NCI-H526 treated with DMSO at 0.1 percent for 48 hours (cell line): ENCODE measurements at places on chromosomes 7 and 10.

GRCh38 chr10:59000162-59000825, 176.1 kb upstream of the PHYHIPL start:
- no peak for DNase-seq

GRCh38 chr10:50603151-50603850, 20.5 kb downstream of the SGMS1 start:
- no peak for DNase-seq

GRCh38 chr7:148177972-148178371, 412.6 kb upstream of the C7orf33 start:
- DNase-seq = no peak

DNA sequence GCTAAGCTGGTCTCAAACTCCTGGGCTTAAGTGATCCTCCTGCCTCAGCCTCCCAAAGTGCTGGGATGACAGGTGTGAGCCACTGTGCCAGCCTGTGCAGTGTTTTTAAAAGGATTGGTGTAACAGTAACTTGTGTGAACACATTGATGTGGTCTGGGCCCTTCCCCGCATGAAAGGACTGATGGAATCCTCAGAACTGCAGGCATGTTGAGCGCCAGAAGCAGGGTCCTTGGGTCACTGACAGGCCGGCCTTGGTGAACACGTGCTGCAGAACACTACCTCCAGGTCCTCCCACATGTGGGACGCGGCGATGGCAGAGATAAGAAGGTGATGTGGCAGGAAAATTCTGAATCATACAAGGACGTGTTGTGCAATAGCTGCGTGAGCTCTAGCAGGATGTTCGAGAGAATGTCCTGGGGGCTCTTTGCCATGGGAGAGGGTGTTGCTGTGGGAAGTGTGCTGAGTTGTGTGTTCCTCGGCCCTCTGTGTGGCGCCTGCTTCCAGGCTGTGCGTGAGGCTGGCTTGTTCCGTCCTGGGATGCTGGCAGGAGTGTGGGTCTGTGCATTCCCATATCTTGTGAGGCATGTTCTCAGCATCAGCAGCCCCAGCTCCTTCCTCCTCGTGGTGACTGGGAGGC, 68.2 kb downstream of the DNAJB6 start:
- DNase-seq = no peak

GRCh38 chr10:87804939-87805569, 13.0 kb downstream of the ATAD1 start:
- no peak for DNase-seq

DNA sequence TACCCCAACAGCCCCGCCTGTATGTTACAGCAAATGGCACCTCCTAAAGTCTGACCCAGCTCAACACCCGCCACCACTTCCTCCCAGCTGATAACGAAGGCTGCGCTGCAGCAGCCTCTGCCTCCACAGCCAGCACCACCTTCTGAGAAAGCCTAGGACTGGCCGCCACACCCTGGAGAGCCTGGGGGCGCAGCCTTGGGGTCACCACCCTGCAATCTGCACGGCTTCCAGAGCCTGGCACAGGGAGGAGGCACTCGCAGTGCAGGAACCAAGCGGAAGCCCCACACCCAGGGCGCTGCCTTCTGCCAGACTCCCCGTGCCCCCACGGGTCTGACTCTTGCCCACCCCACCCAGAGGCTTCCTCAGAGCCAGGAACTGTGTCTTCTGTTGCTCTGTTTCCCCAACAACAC, 112.5 kb downstream of the MAD1L1 start:
- no peak for DNase-seq

DNA sequence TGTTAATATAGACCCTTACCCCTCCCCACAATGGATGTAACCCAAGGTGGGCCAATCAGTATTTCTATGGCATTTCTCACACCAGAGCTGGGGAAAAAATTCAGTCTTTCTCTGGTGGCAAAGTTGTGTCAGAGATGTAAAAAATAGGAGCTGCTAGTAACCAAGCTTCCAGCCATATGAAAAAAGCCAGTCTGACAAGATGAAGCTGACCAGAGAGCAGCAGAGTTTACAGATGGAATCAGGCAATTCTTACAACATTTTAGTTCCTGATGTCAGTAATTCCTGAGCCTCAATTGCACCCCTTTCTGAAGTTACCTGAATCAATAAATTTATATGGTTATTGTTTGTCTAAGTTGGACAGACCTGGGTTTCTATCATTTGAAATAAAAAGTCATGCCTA, 286.3 kb downstream of the HPSE2 start:
- DNase-seq = no peak

- peak; percentile 76 for DNase-seq
These were observed 664.8 kb upstream of the SEMA3D start for GRCh38 chr7:85851571-85852193.

DNA sequence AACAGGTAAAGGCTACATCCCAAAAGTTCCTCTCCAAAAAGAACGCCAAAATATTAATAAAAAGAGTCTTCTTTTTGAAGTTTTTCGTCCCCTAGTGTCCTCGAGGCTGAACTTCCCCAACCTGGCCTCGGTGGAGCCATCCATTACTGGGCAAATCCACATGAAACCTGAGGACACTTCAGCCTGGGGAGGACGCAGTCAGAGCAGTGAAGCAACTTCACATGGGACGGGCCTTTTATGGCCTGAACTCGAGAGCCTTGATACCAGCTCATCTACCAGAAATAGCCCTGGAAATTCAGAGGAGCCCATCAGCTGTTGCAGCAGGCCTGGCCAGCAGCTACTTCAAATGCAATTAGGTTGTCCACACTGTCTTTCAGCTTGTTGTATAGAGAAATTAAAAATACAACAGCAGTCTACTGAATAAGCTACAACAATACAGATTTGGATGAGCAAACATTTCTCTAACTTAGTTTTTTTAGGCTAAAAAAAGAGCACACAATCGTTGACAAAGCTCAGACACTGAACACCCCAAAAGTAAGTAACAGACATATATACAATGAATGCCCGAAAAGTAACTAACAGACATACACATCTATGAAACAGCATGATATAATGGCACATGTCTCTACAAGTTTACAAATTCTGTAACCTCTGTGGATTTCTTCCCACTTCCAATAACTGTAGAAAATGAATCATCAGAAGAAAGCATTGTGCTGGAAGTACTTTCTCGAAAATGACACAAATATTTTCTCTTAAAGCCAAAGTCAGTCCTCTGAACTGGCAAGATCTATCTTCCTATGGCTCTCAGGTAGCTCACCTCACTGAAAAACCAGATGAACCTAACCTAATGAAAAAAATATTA, at the start of gene SVIL:
Gene SVIL (minus strand): TSS at position 208 of the 862 bp plus-strand sequence. CDS start 79,913 bp downstream, outside the sequence.
- DNase-seq = no peak

- DNase-seq = no peak
These were observed 23.0 kb downstream of the PHYH start for GRCh38 chr10:13276749-13277365.

DNA sequence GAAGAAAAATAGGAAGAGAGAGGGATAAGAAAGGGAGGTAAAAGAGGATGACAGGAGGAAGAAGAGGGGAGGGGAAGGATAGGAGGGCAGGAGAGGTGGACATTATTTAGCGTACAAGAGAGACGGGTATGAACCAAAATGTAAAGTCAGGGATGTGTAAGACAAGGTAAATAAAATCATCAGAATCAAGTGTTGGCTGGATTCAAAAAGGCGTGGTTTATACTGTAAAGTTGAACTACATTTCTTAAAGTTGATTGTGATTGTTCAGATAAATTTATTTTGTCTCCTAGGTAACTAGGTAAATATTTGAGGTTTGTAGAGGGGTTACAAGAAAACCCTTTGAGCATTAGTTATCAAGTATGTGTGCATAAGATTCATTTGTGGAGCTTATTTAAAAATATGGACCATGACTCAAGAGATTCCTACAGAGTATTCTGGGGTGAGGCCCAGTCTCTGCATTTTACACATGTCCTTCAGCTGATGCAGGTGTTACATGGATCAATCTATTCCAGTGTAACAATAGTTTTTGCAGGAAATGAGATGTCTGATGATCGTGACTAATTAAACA, 512.1 kb upstream of the MBL2 start:
- no peak for DNase-seq

DNA sequence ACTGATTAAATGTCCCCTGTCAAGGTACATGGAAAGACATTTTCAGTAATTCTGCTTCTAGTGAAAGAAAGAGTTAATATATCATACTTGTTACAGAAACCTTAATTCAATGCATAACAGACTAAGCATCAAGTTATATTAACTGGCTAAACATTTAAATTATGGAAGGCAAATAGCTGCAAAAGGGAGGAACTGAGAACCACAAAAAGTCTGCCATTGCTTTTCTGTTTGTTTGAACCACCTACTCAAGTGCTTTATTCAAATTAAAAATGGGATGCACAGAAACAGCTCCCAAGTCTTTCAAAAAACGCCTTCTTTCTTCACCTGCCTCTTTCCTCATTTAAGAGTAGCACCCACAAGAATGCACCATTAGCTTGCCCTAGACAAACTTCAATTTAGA, 271.9 kb downstream of the RNLS start:
- DNase-seq = no peak
